ENCODE measurements at places on chromosomes 5 and 9.

GRCh38 chr5:178357121-178357521 lies 124.5 kb upstream of the PHYKPL start:
- DNase-seq: no peak

- no peak for DNase-seq
These were observed 92.8 kb downstream of the SNX18 start for GRCh38 chr5:54610197-54610944.

GRCh38 chr5:111135946-111136345 lies 43.8 kb downstream of the WDR36 start:
- DNase-seq: no peak

- DNase-seq: no peak
These were observed 1.3 kb downstream of the DNAI1 start for GRCh38 chr9:34459941-34460340.

GRCh38 chr5:77643654-77644370 lies 5.3 kb upstream of the OTP start:
- DNase-seq: no peak

Measured in stimulated activated CD8-positive, alpha-beta memory T cell treated with anti-CD3 and anti-CD28 coated beads, Interleukin-4, amount 100 ng/mL, for 4 hours (primary cell).